Mesendoderm (in vitro differentiated cells): ENCODE measurements at places on chromosomes 1 and 21.

- no peak overlapping the region for H3K27ac ChIP-seq
- H3K36me3 ChIP-seq: no peaks in the 10 kb centered on the region
- H3K4me3 ChIP-seq: peak overlapping the region; percentile 73
- no peak for DNase-seq
- no peaks in the 10 kb centered on the region for H3K27me3 ChIP-seq
Measured at GRCh38 chr1:37931102-37931360, 15.8 kb downstream of the INPP5B start.

- DNase-seq: no peak
- H3K36me3 ChIP-seq: no peaks in the 10 kb centered on the region
- no peaks in the 10 kb centered on the region for H3K4me1 ChIP-seq
- H3K4me3 ChIP-seq: no peak overlapping the region
- no peaks in the 10 kb centered on the region for H3K27me3 ChIP-seq
Measured at GRCh38 chr1:53495633-53496345, 36.6 kb downstream of the DMRTB1 start.

DNA sequence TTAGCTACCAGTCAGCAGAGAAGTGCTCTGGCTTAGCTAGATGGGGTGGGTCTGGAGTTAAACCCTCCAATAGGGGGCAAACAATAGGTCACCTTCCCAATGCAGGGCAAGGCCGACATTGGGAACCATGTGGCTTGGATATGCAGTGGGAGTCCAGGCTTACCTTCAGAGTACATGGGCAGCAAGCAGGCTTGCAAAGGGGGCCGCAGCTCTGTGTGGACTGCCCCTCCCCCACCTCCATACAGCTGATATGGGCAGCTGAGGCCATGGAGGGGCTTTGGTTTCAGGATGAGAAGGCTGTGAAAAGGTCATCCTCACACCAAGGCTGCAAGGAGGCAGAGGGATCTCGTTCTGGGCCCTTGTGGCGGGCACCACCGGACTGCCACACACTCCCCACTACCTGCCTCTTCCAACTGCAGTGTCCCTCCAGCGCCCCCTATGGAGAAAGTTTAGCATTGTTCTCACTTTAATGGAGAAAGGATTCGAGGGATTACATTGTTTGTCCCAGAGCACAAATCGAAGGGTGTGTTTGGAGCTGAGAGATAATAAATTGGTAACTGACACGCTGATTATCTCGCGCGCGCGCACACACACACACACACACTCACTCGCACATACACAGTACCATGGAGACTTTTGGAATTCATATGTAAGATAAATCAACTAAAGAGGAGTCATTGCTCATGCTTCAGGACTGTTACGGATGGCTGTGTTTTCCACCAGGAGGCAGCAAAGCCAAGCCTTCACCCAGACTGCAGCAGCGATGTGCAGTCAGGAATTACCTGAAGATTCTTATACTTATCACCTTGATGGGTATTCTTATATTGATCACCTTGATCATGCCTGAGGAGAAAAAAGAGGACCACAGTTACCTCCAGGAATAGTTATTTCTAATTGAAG, 7.0 kb upstream of the SMCP start:
- no peaks in the 10 kb centered on the region for H3K36me3 ChIP-seq
- no peaks in the 10 kb centered on the region for H3K27me3 ChIP-seq
- H3K27ac ChIP-seq: no peak overlapping the region
- H3K4me1 ChIP-seq: no peaks in the 10 kb centered on the region
- no peak overlapping the region for H3K4me3 ChIP-seq

- no peak overlapping the region for H3K4me3 ChIP-seq
- no peaks in the 10 kb centered on the region for H3K4me1 ChIP-seq
- no peaks in the 10 kb centered on the region for H3K36me3 ChIP-seq
- H3K27ac ChIP-seq: no peak overlapping the region
Measured at GRCh38 chr21:24729568-24729967, 877.7 kb downstream of the MRPL39 start.

GRCh38 chr1:211781260-211781659, 49.3 kb downstream of the LPGAT1 start:
- DNase-seq: no peak
- H3K27ac ChIP-seq: no peak overlapping the region
- no peak overlapping the region for H3K4me3 ChIP-seq
- no peaks in the 10 kb centered on the region for H3K4me1 ChIP-seq
- no peaks in the 10 kb centered on the region for H3K27me3 ChIP-seq

DNA sequence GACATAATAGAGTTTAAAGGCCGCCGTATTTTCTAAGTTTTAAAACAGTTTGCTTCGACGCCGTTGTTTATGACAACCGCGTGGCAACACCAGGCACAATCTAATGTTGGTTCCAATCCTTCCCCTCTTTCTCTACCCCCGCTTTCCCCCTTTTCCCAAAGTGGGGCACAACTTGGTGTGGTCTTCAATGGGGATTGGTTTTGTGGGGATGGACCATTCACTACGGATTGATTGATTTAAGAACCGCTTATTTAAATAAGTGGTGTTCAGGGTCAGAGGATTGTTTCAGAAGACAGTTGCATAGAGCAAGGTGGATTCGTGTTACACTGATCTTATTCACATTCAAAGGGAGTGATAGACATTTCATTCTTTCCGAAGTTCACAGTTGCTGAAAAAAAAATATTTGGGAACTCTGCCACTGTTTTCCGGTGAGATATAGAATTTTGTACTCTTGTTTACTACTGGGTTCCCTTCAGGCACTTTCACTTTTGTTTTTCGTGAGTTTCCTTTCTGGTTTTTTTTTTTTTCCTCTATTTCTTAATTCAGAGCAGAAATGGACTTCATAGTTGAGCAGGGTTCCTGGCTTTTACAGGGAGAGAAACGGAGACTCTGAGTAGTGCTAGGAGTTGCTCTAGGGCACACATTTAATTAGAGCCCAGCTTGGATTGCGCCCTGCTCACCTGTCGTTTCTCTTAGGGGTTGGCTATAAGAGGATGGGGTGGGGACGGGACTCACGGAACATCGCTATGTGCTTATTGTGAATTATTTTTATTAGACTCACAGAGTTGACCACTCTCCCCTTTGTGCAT, 79.6 kb upstream of the AK4 start:
- H3K4me3 ChIP-seq: peak overlapping the region; percentile 77
- no peaks in the 10 kb centered on the region for H3K27me3 ChIP-seq
- no peaks in the 10 kb centered on the region for H3K36me3 ChIP-seq
- H3K4me1 ChIP-seq: peaks cover 2% of the 10 kb centered on the region

DNA sequence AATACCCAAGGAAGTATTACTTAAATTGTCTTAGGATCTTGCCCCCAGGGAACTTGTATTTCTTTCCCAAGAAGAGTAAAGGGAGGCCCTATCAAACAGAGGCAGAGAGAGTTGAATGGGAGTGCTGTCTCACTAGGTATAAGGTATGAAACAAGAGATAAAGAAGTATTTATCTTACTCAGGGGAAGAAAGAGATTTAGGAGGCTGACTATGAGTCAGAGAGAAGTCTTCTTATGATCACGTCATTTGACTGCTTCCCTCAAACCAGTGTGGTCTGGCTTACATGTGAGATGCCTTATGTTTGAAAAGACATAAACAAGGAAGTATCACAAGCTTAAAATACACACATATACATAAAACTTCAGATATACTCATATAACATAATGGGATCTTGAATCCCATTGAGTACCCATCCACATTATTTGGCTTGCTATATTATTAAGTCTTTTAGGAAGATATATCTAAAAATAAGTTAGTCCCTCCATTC, 29.6 kb downstream of the DUSP10 start:
- H3K36me3 ChIP-seq: no peaks in the 10 kb centered on the region
- DNase-seq: no peak
- H3K27ac ChIP-seq: no peak overlapping the region
- no peak overlapping the region for H3K4me3 ChIP-seq
- H3K4me1 ChIP-seq: peaks cover 11% of the 10 kb centered on the region
- H3K27me3 ChIP-seq: no peaks in the 10 kb centered on the region

DNA sequence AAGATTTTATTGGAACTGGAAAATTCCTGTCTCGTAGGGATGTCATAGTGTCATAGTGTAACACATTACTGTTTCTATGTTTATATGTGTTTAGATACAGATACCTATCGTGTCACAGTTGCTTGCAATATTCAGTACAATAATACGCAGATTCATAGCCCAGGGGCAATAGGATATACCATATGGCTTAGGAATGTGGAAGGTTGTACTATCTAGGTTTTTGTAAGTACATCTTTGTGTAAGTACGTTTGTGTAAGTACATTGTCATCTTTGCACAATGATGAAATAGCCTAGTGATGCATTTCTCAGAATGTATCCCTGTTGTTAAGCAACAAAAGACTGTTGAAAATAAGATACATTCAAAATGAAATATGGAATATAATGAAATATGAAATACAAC, 68.9 kb downstream of the CAMTA1 start:
- no peaks in the 10 kb centered on the region for H3K36me3 ChIP-seq
- H3K27ac ChIP-seq: no peak overlapping the region
- no peak for DNase-seq
- no peaks in the 10 kb centered on the region for H3K27me3 ChIP-seq
- no peak overlapping the region for H3K4me3 ChIP-seq
- no peaks in the 10 kb centered on the region for H3K4me1 ChIP-seq

DNA sequence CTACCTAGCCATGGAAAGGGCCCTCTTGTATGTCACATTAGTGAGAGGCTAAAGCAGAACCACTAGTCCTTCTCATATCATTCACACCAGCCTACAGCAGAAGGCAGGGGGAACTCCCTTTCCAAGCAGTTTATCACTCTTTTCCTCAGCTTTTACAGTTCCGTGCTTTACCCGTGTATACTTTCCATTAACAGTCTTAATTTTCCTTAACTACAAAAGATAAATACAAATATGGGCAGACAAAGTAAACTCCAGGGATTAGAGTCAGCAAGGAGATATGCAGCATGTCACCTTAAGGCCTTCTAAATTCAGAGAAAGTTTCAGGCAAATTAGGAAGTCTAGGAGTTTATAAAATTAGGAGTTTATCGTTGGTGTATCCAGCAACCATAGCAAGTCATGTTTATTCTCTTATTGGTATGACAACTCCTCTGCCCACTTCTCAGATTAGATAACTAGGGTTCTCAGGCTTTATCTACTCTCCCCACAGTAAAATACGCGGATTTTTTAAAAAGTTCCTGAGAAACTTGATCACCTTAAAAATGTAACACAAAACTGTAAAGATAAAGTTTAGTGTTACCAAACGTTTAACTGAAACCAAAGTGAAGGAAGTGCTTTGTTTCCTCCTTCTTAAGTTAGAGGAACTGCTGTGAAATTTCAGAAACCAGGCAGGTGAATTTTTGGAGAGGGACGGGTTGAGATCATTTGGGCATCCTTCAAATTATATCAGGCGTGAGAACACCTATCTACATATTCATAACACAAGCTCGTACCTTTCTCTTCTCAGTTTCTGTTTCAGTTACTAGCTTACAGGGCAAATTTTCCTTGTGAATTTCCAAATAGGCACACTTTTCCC, 42.7 kb upstream of the SLC19A2 start:
- H3K27ac ChIP-seq: peak overlapping the region; percentile 62
- no peaks in the 10 kb centered on the region for H3K27me3 ChIP-seq
- no peak overlapping the region for H3K4me3 ChIP-seq
- H3K4me1 ChIP-seq: peaks cover 12% of the 10 kb centered on the region
- H3K36me3 ChIP-seq: no peaks in the 10 kb centered on the region

DNA sequence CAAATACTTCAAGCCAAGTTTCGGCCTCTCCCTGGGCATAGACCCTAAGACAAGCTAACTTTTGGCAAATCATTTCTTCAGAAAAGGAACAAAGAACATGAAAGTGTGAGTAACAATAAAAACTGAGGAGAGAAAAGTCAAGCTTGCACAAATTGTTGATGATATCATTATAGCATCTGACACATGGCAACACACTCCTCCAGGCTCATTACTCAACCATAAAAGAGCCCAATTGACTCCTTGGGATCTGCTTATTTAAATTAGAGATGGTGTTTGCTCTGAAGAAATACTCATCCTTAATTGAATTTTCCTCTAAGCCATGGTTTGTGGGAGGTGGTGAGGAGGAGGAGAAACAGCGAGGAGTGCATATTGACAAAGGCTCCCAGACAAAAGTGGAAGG, 54.5 kb downstream of the TNFSF4 start:
- H3K36me3 ChIP-seq: no peaks in the 10 kb centered on the region
- no peak overlapping the region for H3K4me3 ChIP-seq
- no peaks in the 10 kb centered on the region for H3K4me1 ChIP-seq
- H3K27me3 ChIP-seq: no peaks in the 10 kb centered on the region
- DNase-seq: no peak
- no peak overlapping the region for H3K27ac ChIP-seq

DNA sequence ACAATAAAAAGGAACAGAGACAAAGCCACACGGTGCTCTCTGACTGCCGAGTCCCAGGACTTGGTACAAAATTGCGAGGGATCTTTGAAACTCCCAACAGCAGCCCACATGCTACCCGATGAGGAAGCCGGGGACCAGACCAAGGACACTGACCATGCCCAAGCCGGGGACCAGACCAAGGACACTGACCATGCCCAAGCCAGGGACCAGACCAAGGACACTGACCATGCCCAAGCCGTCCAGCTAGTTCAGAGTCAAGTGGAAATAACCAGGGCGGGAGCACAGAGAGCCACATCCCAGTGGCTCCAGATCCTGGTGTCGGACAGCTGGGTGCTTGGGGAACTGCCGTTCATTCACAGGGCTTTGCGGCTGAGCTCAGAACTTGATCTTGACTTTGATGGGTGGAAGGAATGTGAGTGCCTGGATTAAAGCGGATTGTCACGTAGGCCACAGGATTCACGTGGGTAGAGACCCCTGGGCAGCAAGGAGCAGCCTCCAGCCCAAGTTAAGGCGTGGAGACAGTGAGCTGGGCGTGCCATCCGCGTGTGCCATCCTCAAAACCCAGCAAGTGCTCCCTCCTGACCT, 16.5 kb upstream of the TRAPPC10 start:
- H3K27ac ChIP-seq: no peak overlapping the region
- H3K27me3 ChIP-seq: no peaks in the 10 kb centered on the region
- H3K4me3 ChIP-seq: no peak overlapping the region
- no peak for DNase-seq
- no peaks in the 10 kb centered on the region for H3K36me3 ChIP-seq

GRCh38 chr21:42918291-42918690, 7.1 kb downstream of the ERVH48-1 start:
- H3K27me3 ChIP-seq: no peaks in the 10 kb centered on the region
- no peak overlapping the region for H3K27ac ChIP-seq
- no peaks in the 10 kb centered on the region for H3K36me3 ChIP-seq
- no peak for DNase-seq

- H3K4me3 ChIP-seq: no peak overlapping the region
- no peaks in the 10 kb centered on the region for H3K27me3 ChIP-seq
- H3K36me3 ChIP-seq: no peaks in the 10 kb centered on the region
- no peak overlapping the region for H3K27ac ChIP-seq
- H3K4me1 ChIP-seq: no peaks in the 10 kb centered on the region
- peak; percentile 14 for DNase-seq
Measured at GRCh38 chr1:244665771-244666217, 12.9 kb downstream of the DESI2 start.

DNA sequence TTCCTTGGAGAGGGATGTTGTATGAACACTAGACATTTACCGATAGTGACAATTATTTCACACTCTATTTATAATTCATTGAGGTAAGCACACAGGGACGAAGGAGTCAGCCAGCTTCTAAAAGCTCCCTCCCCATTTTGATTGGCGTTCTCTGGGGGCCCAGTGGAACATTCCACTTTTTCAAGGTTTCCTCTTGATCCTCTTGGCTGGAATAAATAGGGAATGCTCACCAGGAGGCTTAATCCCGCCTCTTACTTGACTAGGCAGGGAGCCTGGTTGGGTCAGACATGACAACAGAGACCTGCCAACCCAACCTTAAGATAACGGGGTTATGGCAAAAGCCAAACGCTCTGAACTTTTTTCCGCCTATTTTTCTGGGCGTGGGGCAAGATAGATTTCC, 974 bp downstream of the ACTN2 start:
- no peak for DNase-seq
- no peak overlapping the region for H3K4me3 ChIP-seq
- peaks cover 6% of the 10 kb centered on the region for H3K27me3 ChIP-seq

GRCh38 chr1:65417729-65418128, 2.7 kb upstream of the LEPR start:
- peaks cover 2% of the 10 kb centered on the region for H3K4me1 ChIP-seq
- H3K4me3 ChIP-seq: no peak overlapping the region
- H3K27ac ChIP-seq: no peak overlapping the region
- no peak for DNase-seq
- H3K27me3 ChIP-seq: no peaks in the 10 kb centered on the region
